ENCODE measurements at places on chromosomes 5 and 9. TPM values are rescaled to one million over a fixed set of nuclear protein-coding genes. Genes with fewer than 3 reads are reported as not detected.

DNA sequence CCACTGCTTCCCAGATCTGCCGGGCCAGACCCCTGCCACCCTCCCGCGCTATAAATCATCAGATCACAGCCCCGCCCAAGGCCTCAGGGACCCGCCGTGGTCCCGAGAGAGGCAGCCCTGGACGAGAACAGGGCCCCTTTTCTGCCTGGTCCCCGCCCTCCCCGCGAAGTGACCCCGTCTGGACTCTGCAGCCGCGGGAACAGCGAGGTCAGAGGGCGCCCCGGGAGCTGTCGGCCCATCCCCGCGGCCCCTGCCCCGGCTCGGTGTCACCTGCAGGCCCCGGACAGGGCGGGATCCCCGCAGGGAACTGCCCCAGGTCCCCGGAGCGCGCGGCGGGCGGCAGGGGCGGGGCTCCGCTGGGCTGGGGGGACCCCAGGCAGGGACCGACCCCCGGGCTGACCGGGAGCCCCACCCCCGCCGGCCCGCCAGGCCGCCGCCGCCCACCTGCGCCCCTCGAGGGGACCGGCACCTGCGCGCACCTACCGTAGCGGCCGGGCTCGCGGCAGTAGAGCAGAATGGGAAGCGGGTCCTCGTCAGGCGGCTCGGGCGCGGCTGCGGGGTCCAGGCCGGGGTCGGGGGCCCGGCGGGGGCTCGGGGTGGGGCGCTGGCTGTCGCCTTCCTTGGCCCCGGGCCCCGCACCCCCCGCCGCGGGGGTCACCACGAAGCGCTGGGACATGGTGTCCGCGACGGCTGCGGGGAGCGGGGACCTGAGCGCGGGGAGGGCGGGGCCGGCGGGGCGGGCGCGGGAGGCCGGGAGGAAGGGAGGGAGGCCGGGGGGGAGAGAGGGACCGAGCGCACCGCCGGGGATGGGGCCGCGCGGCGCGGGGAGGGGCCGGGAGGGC, 43.5 kb upstream of the SLC12A7 start:
- no peak for DNase-seq

DNA sequence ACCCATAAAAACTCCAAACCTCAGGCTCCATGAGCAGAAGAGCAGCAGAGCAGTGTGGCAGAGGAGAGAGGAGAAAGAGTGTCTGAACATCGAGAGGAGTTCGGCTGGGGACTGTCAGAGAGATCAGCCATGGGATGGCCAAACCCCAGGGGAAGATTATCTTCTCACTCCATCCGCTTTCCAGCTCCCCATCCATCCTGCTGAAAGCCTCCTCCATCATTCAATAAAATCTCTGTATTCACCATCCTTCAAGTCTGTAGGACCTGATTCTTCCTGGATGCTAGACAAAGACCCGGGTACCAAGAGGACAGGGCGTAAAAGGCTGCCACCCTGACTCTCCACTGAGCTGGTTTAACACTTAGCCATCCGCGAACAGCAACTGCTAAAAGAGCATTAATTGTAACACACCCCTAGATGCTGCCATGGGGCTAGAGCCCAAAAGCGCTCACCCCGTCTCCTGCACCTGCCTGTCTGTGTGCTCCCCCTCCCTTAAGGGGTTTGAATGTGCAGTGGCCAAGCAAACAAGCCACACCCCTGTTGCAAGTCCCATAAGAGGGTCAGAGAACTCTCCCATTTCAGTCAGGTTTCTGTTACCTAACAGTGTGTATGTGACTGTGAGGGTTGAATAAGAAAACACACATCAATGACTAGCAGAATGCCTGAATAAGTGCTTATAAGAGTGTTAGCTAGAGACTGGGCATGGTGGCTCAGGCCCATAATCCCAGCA, 13.9 kb upstream of the SELENOP start:
- no peak for DNase-seq

GRCh38 chr5:128405159-128405558, 132.9 kb downstream of the FBN2 start:
- DNase-seq, result no peak

- DNase-seq, result no peak
Measured at GRCh38 chr9:69554945-69555344, 117.2 kb downstream of the APBA1 start.

- no peak for DNase-seq
Measured at GRCh38 chr9:116632990-116633838, 53.9 kb upstream of the TRIM32 start.

DNA sequence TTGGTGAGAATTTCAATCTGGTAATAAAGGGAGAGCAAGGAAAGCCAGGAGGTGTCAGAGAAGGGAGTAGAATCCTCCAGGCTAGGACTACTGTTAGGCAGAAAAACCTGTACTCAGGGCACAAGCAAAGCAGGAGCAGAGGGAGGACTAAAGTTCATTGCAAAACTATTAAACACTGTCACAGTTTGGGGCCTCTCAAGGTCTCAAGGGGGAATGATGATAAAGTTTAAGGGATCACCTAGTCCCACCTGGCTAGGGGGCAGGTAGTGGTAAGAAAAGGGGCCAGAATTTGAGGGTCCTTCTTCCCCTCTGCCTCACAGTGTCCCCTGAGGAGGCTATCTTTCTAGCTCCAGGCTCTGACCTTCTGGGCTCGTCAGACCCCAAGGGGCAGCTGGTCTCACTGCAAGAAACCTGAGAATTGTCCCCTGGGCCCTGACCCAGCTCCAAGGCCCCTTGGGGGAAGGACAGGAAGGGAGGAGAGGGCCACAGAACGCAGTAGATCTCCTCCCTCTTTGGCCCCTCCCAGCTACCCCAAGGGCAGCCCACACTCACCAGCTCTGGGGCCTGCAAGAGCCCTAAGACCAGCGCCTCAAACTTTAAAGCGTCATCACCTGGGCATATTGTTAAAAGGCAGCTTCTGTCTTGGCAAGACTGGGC, 974 bp downstream of the CCDC69 start:
- peak; percentile 83 for DNase-seq

ZFYVE16 gene
- total RNA-seq, result 35.2 TPM

GLDC gene
- total RNA-seq, result 0.52 TPM

DNA sequence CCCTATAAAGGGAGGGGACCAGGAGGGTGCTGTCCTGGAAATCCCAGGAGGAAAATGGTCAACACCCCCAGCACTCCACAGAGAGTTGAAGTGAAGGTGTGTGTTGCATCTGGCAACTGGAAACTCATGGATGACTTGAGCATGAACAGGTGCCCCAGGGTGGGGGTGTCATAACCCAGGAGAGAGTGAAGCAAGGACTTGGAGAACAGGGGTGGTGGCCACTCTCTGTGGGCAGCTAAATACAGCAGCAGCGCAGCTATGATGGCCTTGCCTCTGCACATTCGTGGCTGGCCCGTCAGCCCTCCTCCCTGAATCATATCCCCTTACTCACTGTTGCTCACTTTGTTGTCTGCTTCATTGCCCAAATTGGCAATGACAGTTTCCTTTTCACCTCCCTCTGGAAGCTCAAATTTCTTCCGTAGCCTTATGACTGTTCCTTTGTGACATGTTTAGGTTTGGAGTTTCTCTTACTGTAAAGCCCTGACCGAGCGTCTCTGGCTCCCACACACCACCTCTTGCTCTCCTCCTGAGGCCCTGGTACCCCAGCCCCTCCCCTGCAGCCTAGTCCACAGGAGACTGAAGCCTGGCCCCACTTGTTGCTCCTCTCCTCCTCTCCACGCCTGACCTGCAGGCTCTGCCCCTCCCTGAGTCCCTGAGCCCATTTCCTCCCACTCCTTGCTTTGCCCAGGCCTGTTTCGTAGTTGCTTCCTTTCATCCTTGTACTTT, 185.8 kb downstream of the CD180 start:
- no peak for DNase-seq

DNA sequence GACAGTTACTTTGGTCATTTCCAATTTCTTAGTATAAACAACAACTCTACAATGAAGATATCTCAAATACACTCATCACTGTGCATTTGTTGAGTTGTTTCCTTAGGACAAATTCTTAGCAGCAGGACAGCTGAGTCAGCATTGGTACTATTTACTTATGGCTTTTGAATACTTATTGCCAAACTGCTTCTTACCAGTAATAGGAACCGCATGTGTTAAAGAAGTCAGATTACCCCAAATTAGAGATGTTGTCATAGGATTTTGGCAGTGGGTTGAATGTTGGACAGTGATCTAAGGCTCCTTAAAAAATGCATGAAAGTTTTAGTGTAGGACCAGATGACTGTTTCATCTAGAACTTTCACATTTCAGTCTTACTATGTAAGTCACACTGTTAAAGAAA, 280.1 kb upstream of the DMRT1 start:
- no peak for DNase-seq

All from posterior vena cava (tissue), 2 donors.